Activated naive CD4-positive, alpha-beta T cell treated with anti-CD3 and anti-CD28 coated beads for 36 hours (primary cell): ENCODE measurements at places on chromosomes 2 and 18. TPM values are rescaled to one million over a fixed set of nuclear protein-coding genes. Genes with fewer than 3 reads are reported as not detected.

RAX gene
- not detected for total RNA-seq

GRCh38 chr18:49189772-49190171, 239.0 kb upstream of the SMAD7 start:
- H3K27me3 ChIP-seq = no peaks in the 10 kb centered on the region
- peaks cover 3% of the 10 kb centered on the region for H3K36me3 ChIP-seq
- no peak for DNase-seq
- H3K4me1 ChIP-seq = no peaks in the 10 kb centered on the region
- H3K27ac ChIP-seq = no peak overlapping the region
- no peak overlapping the region for H3K4me3 ChIP-seq

CIB4 gene
- total RNA-seq = not detected

VWC2L gene
- not detected for total RNA-seq

TMEM169 gene
- 0.57 TPM for total RNA-seq

DNA sequence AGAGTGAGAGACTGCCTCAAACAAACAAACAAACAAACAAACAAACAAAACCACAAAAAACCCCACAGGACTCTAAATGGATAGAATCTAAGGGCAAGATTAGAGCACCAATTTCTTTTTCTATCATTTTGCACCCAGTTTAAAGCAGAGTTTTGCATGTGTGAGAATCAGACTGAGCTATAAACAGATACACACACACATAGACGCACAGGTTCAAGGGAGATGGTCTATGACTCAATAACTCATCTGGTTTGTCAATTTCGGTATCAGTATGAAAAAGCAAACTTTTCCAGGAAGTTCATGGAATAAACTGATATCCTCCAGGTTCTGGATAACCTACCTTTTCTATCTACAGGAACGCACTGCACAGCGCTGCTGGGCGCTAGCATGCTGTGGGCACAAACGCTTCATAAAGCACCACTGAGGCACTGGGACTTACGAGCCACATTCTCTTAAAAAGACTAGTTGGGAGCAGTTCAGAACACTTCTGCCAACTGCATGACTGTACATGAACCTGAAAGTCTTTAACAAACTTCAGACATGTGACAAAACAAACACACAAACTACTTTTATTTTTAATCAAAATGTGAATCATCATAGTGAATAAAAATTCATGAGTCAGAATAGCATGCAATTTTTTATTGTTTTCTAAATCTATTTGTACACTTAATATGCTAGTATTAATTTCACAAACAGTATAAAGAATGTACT, 46.6 kb downstream of the ID2 start:
- no peaks in the 10 kb centered on the region for H3K27me3 ChIP-seq
- H3K27ac ChIP-seq = no peak overlapping the region
- H3K4me1 ChIP-seq = peaks cover 2% of the 10 kb centered on the region
- no peak for DNase-seq

DNA sequence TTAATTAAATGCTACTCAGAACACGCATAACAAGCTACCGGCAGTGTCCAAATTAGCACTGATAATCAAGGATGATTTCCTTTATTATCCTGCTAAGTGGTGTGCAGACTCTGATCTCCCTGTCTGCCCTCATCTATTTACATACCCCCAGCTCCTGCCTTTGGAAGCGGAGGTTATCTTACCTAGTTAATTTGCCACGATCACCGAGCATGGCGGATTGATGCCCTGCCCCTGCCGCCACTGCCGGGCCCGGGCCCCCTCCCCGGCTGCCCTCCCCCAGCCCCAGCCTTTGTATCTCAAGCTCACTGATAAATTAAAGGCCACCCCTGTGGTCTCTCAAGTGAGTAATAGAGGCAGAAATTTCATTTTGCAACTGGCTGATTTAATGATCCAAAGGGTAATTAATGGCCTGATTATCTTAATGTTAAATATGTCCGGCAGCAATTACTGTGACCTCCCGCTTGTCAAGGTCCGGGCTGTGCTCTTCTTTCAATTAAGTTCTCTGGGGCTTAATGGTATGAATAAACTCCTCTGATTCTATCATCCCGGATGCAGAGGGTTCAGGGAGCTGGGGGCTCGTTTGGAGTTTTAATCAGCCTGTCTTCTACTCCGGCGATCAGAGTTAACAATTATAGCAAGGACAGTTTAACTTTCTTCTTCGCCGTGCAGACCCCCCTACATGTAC, 113.4 kb downstream of the GBX2 start:
- no peak overlapping the region for H3K4me3 ChIP-seq
- no peak for DNase-seq
- H3K4me1 ChIP-seq = peaks cover 5% of the 10 kb centered on the region
- H3K27ac ChIP-seq = no peak overlapping the region
- peaks cover 24% of the 10 kb centered on the region for H3K27me3 ChIP-seq
- H3K36me3 ChIP-seq = no peaks in the 10 kb centered on the region

- no peak overlapping the region for H3K27ac ChIP-seq
- H3K36me3 ChIP-seq = no peaks in the 10 kb centered on the region
- H3K4me1 ChIP-seq = no peaks in the 10 kb centered on the region
- DNase-seq = no peak
- no peaks in the 10 kb centered on the region for H3K27me3 ChIP-seq
These were observed 278.0 kb upstream of the DSEL start for GRCh38 chr18:67794521-67794920.

DCDC2C gene
- total RNA-seq = not detected

DNA sequence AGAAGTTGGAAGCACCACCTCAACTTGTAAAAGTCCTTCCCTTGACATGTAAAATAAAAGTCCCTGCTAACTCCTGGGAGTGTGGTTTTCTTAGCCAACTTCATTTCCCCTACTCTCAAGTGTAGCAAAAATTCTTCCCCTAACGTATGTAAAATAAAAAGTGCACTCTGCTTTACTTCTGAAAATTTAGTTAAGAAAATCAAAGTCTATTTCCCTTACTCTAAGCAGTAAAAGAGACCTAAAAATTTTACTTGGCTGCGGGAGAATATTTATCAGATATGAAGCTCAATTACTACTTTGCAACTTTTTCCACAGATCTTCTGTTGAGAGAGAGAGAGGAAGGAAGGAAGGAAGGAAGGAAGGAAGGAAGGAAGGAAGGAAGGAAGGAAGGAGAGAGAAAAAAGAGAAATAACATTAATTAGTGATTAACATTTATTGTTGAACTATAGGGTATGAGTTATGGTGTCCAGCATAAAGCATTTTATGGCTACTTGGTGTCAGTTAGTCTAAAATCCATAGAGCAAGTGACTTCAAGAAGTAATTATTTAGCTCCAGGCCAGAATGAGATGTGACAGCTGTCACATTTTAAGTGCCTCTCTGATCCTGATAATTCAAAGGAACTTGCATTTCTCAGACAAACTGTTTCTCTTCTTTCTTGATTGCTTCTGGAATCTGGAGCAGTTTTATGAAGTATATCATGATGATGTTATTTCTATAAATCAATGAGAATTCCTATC, 210.3 kb downstream of the TMX3 start:
- no peak for DNase-seq
- peaks cover 4% of the 10 kb centered on the region for H3K27me3 ChIP-seq
- H3K27ac ChIP-seq = no peak overlapping the region
- no peaks in the 10 kb centered on the region for H3K36me3 ChIP-seq

GRCh38 chr18:77061946-77062517, 70.6 kb downstream of the MBP start:
- H3K36me3 ChIP-seq = peaks cover 50% of the 10 kb centered on the region
- H3K27ac ChIP-seq = peak overlapping the region; percentile 98
- peak; percentile 55 for DNase-seq
- H3K27me3 ChIP-seq = no peaks in the 10 kb centered on the region
- peak overlapping the region; percentile 11 for H3K4me3 ChIP-seq

CFAP210 gene
- not detected for total RNA-seq

DNA sequence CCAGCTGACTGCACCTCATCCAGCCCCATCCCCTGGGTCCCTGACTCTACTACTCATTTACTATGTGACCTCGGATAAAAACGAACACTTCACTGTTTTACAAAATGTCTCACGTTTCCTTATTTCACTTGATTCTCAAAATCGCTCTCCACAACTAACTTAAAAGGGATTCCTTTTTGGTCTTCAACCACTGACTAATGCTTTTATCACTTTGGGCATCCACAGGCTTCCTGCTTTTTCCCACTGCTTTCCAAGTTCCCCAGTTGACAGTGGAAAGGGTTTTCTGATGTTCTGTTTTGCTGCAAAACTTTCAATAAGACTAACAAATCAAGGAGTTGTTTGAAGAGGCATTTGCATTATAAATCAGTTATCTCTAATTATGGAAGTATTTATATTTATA, 24.1 kb downstream of the EIF2AK3 start:
- no peak overlapping the region for H3K27ac ChIP-seq
- peaks cover 1% of the 10 kb centered on the region for H3K36me3 ChIP-seq
- H3K27me3 ChIP-seq = no peaks in the 10 kb centered on the region
- H3K4me3 ChIP-seq = no peak overlapping the region
- peaks cover 36% of the 10 kb centered on the region for H3K4me1 ChIP-seq
- no peak for DNase-seq

FAM237A gene
- total RNA-seq = not detected

- DNase-seq = no peak
- H3K27ac ChIP-seq = no peak overlapping the region
- peaks cover 6% of the 10 kb centered on the region for H3K36me3 ChIP-seq
- H3K4me3 ChIP-seq = no peak overlapping the region
These were observed 21.8 kb downstream of the NDUFB3 start for GRCh38 chr2:201093573-201093972.

RND3 gene
- total RNA-seq = not detected

DNA sequence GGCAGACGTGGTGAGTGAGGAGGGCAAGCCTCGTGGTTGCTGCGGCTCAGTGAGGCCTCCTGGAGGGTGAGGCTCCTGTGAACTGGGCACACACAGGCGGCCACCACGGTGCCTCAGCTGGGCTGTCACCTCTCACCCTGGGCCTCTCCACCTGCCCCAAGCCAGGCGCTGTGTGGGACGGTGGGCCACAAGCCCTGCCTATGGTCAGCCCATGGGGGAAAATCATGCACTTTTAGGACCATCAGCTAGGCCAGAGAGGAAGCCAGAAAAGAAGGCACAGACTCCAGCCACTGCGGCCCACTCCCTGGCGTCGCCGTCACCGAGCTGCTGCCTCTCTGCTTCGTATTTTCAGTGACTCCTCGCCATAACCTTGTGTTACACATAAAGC, 28.5 kb upstream of the HS6ST1 start:
- H3K4me3 ChIP-seq = no peak overlapping the region
- peaks cover 5% of the 10 kb centered on the region for H3K27me3 ChIP-seq
- H3K4me1 ChIP-seq = no peaks in the 10 kb centered on the region
- no peaks in the 10 kb centered on the region for H3K36me3 ChIP-seq
- no peak overlapping the region for H3K27ac ChIP-seq
- DNase-seq = no peak

- H3K27ac ChIP-seq = no peak overlapping the region
- DNase-seq = no peak
These were observed 47.6 kb upstream of the GPC1 start for GRCh38 chr2:240387669-240388358.

DNA sequence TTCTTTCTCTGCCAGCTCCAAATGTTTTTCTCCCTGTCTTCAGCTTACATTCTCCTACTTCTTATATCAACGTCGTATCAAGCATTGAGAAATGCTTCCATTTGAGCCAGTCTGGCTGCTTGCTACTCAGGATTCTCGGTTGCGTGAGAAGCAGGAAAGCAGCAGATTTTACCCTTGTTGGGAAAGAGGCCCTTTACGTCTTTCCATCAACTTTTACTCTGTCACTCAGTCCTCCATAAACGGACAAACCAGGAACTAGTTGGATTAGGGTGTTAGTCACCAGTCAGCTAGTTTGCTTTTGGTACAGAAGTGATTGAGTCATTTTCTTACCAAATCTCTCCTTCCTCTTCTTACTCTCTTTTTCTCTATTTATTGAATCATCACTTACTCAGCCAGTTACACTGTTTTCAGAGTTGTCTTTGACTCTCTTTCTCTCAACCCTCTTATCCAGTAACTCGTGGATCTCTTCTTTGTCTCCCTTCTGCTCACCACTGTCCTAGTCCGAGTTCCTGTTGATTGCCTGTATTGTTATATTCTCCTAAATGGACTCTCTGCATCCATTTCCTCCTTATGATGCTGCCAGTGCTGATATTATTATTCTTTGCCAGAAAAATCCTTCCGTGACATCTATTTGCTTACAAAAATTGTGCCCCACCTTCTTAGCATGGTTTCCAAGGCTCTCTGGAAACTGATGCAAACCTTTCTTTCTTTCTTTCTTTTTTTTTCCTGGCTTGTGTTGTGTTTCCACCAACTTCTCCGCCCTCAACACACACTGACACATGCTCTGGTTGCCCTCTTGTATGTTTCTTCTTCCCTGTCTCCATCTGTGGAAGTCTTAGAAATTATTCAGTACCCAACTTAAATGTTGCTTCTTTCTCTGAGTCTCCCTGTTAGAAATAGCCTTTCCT, 61.5 kb downstream of the VRK2 start:
- no peaks in the 10 kb centered on the region for H3K27me3 ChIP-seq
- H3K36me3 ChIP-seq = peaks cover 7% of the 10 kb centered on the region
- no peak overlapping the region for H3K27ac ChIP-seq
- H3K4me1 ChIP-seq = peaks cover 13% of the 10 kb centered on the region
- no peak overlapping the region for H3K4me3 ChIP-seq

- H3K27ac ChIP-seq = no peak overlapping the region
- no peak for DNase-seq
- no peaks in the 10 kb centered on the region for H3K4me1 ChIP-seq
- no peaks in the 10 kb centered on the region for H3K36me3 ChIP-seq
These were observed 420.7 kb downstream of the METTL4 start for GRCh38 chr18:2150566-2150965.

DNA sequence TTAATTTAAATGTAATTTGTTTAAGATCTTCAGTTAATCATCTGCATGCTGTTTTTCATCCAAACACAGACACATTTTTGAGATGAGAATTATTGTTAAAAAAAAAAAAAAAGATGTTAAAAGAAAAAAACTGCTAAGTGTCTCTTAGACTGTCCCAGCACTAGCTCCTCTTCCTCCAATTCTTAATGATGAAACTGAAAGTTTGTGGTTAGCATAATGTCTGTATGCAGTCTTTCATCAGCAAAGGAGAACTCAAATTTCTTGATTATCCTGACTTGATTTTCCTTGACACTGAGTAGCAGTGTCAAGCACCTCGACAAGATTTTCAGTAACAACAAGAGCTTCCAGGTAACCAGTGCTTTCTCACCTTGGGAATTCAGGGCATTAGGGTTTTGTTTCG, 274.4 kb downstream of the LRRTM1 start:
- no peaks in the 10 kb centered on the region for H3K36me3 ChIP-seq
- no peak overlapping the region for H3K4me3 ChIP-seq
- no peak for DNase-seq
- H3K4me1 ChIP-seq = no peaks in the 10 kb centered on the region
- no peak overlapping the region for H3K27ac ChIP-seq
- peaks cover 2% of the 10 kb centered on the region for H3K27me3 ChIP-seq

DNA sequence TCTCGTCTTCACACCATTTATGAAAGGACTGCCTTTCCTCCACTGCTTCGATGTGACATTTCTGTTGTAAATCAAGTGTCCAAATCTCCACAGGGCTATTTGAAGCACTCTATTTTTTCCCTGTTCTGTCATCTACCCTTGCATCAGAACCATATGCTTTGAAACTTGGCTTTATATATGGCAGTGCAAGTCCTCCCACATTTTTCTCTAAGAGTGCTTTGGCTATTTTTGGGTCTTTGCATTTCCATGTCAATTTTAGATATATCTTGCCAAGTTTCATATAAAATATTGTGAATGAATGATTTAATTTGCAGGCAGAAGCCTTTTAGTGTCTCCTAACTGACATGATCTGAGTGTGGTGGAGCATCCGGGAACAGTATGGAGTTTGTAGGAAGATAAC, 37.8 kb upstream of the CBLN2 start:
- H3K4me1 ChIP-seq = no peaks in the 10 kb centered on the region
- DNase-seq = no peak
- H3K27me3 ChIP-seq = no peaks in the 10 kb centered on the region
- H3K4me3 ChIP-seq = no peak overlapping the region
- no peaks in the 10 kb centered on the region for H3K36me3 ChIP-seq
